ENCODE measurements at places on chromosomes 16 and 17.
A peak's percentile ranks its signal among the peaks of the same experiment; 100 is the strongest.

DNA sequence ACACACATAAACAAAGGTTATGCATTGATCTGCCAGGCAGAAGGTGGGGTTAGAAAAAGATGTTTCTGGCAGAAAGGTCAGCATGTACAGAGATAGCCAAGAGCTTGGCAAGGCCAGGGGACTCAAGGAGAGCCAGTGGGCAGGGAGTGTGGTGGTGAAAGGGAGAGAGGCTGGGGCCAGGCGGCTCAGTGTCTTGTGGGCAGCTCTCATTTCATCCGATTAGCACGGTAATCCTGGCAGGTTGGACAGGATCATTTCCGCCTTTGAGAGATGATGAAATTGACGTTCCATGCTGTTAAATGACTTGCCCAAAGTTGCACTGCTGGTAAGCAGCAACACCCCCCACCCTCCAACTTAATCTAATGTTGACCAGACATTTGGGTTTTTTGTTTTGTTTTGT, 3.6 kb downstream of the CHD9 start:
- DNase-seq, result no peak

DNA sequence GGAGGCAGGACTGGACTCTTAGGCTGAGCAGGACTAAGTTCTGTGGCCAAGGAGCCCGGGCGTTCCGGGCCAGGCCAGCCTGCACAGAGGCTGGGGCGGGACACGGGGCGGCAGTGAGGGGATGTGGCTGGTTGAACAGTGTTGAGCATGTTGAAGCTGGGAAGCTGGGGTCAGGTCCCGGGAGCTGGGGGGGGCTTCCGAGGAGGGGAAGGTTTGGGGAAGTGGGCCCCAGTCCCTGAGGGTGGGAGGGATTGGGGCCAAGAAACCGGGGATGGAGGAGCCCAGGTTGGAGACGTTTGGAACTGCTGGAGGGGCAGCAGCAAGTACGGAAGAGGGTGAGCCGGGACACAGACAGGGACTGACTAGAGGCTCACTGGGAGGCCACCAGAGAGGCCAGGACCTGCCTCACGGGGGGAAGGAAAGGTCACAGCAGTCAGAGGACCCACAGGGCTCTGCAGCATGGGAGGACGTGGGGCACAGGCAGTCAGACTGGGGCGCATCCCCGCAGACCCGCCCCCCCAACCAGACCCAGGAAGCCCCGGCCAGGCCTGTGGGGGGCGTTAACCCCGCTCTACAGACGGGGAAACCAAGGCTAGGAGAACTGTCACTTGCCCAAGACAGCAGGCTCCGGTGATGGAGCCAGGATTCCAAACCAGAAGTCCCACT, 9.5 kb downstream of the TAX1BP3 start:
- DNase-seq, result no peak

GRCh38 chr17:38703742-38704605, 1.1 kb upstream of the MLLT6 start:
- DNase-seq, result peak; percentile 72

DNA sequence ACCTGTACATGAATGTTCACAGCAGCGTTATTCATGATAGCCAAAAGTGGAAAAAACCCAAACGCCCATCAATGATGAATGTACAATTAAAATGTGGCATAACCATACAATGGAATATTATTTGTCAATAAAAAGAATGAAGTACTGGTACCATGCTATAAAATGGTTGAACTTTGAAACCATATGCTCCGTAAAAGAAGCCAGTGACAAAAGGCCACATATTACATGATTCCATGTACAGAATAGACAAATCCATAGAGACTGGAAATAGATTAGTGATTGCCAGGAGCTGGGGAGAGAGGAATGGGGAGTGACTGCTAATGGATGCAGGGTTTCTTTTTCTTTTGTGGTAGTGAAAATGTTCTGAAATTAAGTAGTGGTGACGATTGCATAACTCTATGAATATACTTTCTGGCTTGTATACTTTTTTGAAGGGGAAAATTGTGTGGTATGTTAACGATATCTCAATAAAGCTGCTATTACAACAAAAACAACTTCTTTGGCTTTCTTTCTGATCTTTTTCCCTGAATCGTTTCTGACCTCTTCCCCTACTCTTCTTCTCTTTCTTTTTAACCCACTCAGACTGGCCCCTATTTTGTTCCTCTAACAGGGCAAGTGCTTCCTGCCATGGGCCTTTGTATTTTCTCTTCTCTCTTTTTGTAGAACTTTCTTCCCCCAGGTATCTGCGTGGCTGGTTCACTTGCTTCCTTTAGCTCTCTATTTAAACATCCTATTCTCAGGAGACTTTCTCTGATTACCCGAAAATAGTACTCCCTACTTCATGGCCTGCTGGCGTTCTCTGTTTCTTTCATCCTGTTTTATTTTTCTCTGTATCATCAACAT, 67.9 kb downstream of the FTO start:
- no peak for DNase-seq

DNA sequence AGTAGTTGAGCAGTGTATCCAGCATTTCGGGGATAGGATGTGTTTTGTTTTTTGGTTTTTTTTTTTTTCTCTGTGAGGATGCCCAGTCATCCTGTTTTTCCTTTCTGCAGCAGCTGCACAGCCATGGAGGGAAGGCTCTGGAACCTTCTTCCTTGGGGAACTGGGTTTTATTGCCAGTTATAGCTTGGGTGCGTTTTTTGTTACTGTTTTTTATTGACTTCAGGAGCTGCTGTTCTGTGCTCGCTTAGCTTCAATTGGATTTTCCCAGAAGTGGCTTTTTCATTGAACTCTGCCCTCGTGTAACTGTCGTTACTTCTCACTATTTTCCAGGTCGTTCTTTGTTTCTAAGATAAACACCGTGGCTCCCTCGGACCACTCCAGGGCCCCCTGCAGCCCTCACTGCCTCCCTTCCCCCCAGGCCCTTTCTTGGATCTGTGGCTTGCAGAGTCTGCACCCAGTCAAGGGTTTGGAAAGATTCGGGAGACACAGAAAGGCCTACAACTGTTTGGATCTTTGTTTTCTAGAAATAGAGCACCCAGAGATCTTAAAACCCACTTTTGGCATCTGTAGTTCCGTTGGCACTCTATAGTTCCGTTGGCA, 119.7 kb upstream of the CACNG5 start:
- no peak for DNase-seq

- DNase-seq, result peak; percentile 56
Measured at GRCh38 chr17:43021741-43022512, at the start of gene VAT1. Gene VAT1 (minus strand): TSS chr17:43022385. CDS start chr17:43022322, 63 bp downstream.

DNA sequence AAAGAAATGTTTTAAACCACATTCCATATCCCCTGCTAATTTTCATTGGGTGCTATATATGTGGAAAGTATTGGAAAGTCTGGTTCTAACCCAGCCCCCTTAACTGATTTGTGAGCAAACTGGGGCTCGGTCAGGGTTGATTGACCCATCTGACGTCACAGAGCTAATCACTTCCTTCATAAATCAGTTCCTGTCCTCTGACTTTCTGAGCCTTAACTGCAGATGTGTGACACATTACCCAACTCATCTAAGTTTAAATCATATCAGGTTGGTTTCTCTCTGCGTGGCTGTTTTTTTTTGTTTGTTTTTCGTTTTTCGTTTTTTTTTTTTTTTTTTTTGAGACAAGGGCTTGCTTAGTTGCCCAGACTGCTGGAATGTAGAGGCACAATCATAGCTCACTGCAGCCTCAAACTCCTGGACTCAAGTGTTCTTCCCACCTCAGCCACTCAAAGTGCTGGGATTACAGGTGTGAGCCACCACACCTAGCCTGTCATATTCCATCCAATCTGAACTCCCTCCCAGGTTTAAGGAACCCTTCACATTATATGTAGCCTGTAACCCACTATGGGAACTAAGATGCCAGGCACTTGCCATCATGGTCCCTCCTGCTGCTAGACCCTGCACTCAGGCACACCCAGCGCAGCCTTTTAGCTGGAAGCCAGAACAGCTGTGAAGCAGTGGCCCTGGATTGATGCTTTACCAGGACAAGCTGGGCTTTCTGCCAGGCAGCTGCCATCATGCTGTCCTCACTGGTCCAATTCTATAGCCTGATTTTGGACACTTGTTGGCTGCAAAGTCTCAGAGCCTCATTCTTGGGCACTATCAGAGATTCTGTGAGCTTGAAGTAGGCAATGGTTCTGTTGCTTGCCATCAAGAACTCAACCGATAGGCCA, 6.9 kb upstream of the BPTF start:
- DNase-seq, result no peak

DNA sequence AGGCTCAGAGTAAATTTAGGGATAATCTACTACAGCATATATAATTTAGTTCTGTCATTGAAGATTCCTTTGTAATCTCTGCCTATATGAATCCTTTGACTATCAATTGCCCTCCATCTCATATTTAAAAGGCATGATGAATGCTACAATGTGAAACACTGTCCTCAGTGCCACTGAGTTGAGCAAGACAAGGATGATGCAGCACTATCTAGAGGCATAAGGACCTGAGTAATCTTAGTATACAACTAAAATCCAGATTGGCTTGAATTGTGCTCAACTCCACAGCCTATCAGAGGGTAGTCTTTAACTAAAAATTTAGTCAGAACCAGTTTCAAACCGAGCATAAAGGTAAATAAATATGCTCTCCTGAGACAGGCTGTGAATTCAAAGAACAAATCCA, 11.6 kb upstream of the STRADA start:
- no peak for DNase-seq

GRCh38 chr17:9240659-9241370, 219.5 kb downstream of the NTN1 start:
- DNase-seq, result no peak

DNA sequence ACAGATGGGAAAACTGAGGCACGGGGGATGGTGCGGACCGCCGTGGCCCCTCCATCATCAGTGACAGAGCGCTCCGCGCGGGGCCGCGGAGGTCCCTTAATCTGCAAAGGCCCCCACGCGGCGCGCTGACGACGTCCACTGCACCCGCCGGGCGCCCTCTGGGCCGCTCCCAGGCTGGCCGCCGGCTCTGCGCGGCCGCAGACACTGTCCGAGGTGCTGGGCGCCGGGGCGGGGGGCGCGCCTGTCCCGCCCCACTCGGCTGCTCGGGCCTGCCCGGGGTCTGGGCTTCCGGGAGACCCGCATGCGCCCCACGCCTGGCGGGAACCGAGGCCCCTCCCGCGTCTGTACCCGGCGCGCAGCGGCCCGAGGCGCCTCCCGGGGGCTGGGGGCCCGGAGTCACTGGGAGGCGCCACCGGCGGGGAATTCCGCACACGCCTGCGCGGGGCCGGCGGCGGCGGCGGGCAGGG, 550 bp upstream of the RNF213 start:
- peak; percentile 51 for DNase-seq

DNA sequence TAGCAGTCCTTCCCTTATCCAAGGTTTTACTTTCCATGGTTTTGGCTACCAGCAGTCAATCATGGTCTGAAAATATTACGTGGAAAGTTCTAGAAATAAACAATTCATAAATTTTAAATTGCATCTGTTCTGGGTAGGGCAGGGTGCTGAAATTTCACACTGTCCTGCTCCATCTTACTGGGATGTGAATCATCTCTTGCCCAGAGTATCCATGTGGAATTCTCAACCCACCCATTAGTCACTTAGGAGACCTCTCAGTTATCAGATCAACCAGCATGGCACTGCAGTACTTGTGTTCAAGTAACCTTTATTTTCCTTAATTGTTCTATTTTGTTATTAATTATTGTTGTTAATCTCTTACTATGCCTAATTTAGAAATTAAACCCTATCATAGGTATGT, 202.8 kb upstream of the CPHXL start:
- DNase-seq, result no peak

DNA sequence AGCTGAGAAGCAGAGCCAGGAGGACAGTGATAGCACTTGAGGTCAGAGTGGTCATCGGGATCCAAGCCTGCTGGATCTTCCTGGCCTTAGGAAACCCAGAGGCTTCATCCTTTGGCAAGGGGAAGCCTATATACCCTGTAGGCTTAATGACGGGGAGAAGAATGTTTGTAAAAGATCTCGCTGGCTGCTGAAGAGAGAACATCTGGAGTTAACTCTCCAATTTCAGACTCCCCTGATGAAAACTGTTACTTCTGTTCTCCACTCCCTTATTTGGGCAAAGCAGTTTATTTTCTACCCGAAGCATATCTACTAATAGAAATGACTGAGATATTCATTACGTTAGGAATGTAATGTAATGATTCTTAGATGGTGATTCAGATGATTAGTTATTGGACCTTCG, 487.0 kb downstream of the CDH13 start:
- DNase-seq, result no peak

DNA sequence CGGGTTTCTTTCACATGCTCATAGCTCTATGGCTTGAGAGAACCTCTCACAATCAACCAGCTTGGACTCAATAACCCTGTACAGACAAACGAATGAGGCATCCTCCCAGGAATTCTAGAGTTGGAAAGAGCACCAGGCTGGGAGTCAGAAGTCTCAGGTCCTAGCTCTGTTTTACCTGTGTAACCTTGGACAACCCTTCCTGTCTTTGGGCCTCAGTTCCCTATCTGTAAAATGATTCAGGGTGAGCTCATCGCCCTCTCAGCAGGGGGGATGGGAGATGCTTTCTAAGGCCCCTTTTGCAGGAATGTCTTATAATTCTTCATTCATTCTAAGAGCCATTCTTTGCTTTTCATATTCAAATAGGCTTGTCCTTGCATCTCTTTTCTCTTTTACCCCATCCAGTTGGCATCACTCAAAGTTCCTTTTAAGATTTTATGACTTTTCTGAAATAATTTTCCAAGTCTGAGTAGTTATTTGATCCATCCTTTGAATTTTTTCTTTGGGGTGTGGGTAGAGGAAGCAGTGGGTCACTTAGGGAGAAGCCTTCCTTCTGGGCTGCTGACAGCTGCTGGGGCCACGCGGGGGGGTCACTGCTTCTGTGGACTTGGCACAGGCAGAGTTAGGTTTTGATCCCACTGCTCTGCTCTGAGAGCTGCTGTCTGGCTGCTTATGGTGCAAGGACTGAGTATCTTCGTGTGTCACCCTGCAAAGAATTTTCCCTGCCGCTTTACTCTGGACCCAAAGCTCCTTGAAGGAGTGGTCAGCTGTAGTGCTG, 102.7 kb downstream of the UTP18 start:
- no peak for DNase-seq

DNA sequence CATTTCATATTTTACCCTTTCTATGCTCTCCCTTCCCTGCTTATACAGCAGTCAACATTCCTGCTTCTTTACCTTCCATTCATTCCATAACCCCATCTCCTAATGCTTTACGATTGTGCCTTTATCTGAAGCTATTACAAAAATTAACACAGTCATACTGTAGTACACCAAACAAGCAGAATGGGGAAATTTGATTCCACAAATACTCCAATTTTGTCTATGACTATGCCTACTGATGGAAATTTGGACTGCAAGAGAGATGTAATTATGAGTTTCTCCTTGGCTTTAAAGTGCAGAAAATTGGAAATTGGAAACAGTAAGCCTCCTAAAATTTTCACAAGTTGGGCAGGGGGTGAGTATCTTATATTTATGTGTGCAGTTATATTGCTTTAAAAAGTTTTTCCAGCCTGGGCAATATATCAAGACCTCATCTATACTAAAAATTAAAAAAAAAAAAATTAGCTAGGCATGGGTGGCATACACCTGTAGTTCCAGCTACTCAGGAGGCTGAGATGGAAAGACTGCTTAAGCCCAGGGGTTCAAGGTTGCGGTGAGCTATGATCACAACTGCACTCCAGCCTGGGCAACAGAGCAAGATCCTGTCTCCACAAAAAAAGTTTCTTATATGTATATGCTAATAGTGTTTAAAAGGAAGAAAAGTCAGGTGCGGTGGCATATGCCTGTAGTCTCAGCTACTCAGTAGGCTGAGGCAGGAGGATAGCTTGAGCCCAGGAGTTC, 3.0 kb downstream of the APPBP2 start:
- no peak for DNase-seq

GRCh38 chr17:78715876-78716275, 66.2 kb downstream of the CYTH1 start:
- DNase-seq, result no peak

GRCh38 chr16:1047123-1047522, 25.4 kb upstream of the SSTR5 start:
- DNase-seq, result no peak

Data from NCI-H1092 (cell line).